ENCODE measurements at places on chromosomes 2 and 18. TPM values are rescaled to one million over a fixed set of nuclear protein-coding genes. Genes with fewer than 3 reads are reported as not detected.

The HOXD4 gene
- polyA plus RNA-seq = 60.4 TPM

The CCDC121 gene
- 12.0 TPM for polyA plus RNA-seq

The CGREF1 gene
- 5.4 TPM for polyA plus RNA-seq

The NCKAP1 gene
- polyA plus RNA-seq = 145 TPM

The BCL2L11 gene
- polyA plus RNA-seq = 17.8 TPM

The PSMD14 gene
- 61.8 TPM for polyA plus RNA-seq

The GPC1 gene
- polyA plus RNA-seq = 28.1 TPM

The YWHAQ gene
- polyA plus RNA-seq = 467 TPM

The KLHL41 gene
- polyA plus RNA-seq = 1.9 TPM

The REG1B gene
- not detected for polyA plus RNA-seq

The FAM237A gene
- polyA plus RNA-seq = not detected

The DNAJC5G gene
- polyA plus RNA-seq = 2.0 TPM

The FLACC1 gene
- polyA plus RNA-seq = 3.1 TPM

The ESPNL gene
- 0.30 TPM for polyA plus RNA-seq

The MAL gene
- polyA plus RNA-seq = 263 TPM
